ENCODE measurements at places on chromosomes 6 and 20. TPM values are rescaled to one million over a fixed set of nuclear protein-coding genes. Genes with fewer than 3 reads are reported as not detected.

GRCh38 chr6:39189915-39190544, 39.2 kb downstream of the KCNK5 start:
- H3K27me3 ChIP-seq: no peaks in the 10 kb centered on the region
- H3K4me1 ChIP-seq: no peaks in the 10 kb centered on the region
- H3K36me3 ChIP-seq: no peaks in the 10 kb centered on the region
- DNase-seq: no peak
- H3K27ac ChIP-seq: no peak overlapping the region

DNA sequence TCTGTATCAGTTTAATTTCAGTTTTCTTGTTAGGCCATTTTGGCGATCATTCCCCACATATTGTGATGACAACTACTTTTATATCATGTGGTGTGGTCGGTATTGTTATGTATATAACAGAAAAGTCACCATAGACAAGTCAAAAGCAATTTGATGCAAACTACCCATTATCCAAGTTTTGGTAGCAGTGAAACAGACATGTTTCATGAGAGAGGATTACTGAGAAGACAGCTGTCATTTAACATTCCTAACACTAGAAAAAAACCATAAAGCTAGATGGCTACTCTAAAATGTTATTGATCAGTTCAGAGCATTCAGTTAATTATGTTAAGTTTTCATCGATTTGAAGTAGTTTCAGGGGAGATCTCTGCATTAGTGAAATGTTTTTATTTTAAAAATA, 462.1 kb upstream of the SOX4 start:
- no peak overlapping the region for H3K27ac ChIP-seq
- H3K27me3 ChIP-seq: no peaks in the 10 kb centered on the region
- no peak for DNase-seq
- H3K4me3 ChIP-seq: no peak overlapping the region
- no peaks in the 10 kb centered on the region for H3K4me1 ChIP-seq

Gene KCNK5
- 4.3 TPM for total RNA-seq

DNA sequence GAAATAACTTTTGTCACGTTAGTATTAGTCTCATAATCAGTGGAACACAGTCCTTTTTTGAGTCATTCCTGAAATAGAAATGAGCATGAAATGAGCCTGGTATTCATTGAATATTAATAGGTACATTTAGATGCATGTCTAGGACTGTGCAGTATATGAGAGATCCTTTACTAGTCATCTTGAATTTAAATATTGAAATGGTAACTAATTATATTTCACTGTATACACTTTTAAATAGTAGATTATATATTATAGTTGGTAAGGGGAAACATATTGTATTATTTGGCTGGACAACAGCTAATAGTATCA, 59.4 kb downstream of the RSPO3 start:
- DNase-seq: no peak
- H3K36me3 ChIP-seq: no peaks in the 10 kb centered on the region
- H3K27me3 ChIP-seq: no peaks in the 10 kb centered on the region
- no peak overlapping the region for H3K27ac ChIP-seq
- no peak overlapping the region for H3K4me3 ChIP-seq

DNA sequence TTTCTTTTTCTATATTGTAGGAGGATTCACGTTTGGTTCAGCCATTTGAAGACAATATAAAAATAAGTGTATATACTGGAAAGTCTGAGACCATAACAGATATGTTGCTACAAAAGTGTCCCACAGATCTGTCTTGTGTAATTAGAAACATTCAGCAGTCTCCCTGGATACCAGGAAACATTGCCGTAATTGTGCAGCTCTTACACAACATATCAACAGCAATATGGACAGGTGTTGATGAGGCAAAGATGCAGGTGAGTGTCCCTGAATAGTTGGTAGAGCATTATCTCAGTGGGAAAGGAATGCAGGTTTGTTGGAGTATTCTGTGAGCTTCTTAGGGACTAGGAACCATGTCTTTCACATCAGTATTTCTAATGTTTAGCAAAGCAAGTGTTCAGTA, 18.3 kb upstream of the ADGRF4 start:
- no peaks in the 10 kb centered on the region for H3K27me3 ChIP-seq
- no peak overlapping the region for H3K4me3 ChIP-seq
- DNase-seq: no peak
- H3K36me3 ChIP-seq: no peaks in the 10 kb centered on the region

- H3K4me1 ChIP-seq: no peaks in the 10 kb centered on the region
- no peaks in the 10 kb centered on the region for H3K36me3 ChIP-seq
- no peaks in the 10 kb centered on the region for H3K27me3 ChIP-seq
- no peak overlapping the region for H3K27ac ChIP-seq
- DNase-seq: no peak
These were observed 91.9 kb downstream of the CCDC170 start for GRCh38 chr6:151585741-151586140.
